ENCODE measurements at places on chromosomes 12 and 14.

DNA sequence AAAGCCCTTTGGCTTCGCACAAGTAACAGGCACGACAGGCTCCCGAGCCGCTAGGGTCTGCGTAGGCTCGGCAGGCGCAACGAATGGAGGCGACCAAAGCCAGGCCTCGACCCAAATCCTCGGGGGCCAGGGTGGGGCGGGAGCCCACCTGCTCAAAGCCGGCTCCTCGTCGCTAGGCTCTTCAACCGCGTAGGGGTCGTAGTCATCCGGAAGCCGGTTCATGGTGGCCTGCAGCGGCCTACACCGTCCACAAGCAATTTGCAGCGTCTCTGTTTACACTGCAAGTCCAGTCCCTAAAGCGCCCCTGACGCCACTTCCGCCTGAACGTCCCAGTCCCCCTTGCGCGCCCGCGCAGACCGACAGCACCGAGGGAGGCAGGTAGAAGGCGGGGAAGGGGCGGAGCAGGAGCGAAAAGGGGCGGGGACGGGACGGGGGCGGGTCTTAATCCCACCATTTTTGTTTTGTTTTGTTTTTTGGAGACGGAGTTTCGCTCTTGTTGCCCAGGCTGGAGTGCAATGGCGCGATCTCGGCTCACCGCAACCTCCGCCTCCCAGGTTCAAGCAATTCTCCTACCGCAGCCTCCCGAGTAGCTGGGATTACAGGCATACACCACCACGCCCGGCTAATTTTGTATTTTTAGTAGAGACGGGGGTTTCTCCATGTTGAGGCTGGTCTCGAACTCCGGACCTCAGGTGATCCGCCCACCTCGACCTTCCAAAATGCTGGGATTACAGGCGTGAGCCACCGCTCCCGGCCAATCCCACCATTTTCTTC is at the start of gene EAPP:
Gene EAPP, minus strand, starts transcription at position 295 of the 774 bp plus-strand sequence. Its CDS starts 73 bp downstream, at position 222.
- DNase-seq: peak; percentile 98

DNA sequence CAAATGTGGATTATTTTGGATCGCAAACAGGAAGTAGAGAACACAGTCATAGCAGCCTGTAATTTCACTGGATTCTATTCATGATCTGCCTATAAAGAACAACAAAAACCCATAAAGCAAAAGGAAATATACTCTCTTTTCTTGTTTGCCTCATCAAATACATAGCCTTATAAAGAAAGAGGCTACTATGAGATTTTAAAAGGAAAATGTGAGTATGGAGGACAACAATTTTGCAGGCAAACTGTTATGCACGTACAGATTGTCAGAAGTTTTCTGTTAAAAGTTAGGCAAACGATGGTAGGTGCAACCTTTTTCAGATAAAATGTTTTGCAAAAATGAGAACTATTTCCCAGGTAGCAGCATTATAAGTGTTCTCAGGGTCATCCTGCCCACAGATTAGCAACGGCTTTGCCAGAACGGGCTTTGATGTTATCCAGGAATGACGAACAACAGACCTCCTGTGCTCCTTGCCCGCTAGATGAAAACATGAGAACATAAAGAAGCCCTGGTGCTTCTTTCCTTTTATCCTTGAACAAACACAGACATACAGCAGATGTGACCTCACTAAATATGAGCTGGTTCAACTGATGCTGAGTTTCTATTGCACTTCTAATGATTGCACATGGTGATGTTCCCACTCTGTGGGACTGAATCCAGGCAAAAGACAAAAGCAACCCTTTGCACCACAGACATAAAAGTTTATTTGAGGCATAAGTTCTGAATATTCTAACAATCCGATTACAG is 88.1 kb downstream of the ITPR2 start:
- no peak for DNase-seq

GRCh38 chr14:34699873-34700621 is 14.3 kb downstream of the CFL2 start:
- peak; percentile 79 for DNase-seq

DNA sequence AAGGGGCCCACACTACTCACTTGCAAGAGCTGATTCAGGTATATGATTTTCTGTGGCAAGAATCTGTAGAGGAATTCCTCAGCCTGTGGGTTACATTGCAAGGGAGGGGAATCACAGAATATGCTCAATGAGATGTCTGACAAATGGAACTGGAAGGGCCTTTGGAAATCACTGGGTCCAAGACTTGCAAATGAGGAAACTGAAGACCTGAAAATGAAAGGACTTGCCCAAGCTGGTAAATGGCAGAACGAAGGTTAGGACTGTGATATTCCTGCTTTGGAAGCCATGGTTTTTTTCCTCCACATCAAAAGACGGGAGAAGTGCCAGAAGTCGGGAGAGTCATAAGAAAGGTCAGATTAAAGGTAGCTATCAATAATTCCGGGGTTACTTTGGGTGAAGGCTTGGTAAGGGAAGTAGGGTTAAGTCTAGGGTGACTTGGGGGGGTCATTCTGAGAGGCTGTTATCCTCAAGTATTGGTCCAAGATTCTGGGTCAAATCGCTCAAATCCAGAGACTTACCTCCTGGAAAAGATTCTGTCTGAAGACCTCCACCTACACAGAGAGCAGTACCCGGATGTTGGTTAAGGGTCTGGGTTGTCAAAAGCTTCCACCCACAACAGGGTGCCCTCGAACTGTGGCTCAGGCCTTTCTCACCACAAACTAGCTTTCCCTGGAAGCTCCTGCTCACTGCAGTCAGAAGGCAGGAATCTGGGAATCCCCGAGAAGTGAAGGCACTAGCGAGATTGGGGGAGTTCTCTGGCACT is 539 bp downstream of the PSME2 start:
- no peak for DNase-seq

- DNase-seq: no peak
Measured at GRCh38 chr12:6478416-6478815, 7.9 kb upstream of the VAMP1 start.
